ENCODE measurements at places on chromosomes 2 and 18.

- DNase-seq, result no peak
Observed at GRCh38 chr2:209147981-209148380, 275.9 kb upstream of the MAP2 start.

GRCh38 chr2:28958689-28959088 lies 22.4 kb upstream of the TOGARAM2 start:
- no peak for DNase-seq

- no peak for DNase-seq
Observed at GRCh38 chr18:60246606-60247005, 126.0 kb downstream of the MC4R start.

DNA sequence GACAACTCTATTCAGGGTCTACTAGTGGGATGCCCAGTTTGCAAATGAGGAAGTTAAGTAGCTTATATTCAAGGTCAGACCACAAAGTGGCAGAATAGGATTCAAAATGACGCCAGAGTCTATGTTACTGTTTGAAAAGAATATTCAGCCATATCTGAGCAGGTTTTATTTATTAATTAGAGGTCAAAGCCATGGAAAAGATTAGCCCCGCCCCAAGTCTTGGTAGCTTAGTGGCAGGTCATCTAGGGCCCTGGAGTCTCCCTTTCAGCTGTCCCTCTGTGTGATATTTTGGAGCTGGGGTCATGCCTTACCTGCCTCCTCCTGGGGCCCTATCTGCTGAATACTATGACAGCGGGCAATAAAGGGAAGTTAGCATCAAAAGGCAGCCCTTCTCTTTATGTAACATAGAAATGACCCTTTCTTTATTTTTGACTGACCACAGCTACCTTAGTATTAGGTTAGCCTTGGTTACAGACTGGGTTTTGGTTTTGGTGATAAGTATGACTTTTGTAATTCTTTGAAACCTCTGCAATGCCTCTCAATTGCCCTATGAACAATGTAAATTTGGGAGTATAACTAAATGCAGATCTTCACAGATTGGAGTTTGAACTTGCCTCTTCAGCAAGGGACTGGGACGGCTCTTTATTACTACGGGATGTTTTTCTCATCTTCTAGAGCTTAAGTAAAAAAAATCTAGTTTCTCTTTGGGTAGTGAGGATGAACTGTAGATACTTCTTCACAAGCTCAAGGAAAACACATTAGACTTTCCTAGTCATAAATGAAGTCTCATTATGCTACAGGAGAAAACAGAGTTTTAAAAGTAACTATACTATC lies 153.0 kb upstream of the ITGA4 start:
- DNase-seq, result no peak

GRCh38 chr2:199378948-199379650 lies 78.6 kb downstream of the SATB2 start:
- DNase-seq, result peak; percentile 56

DNA sequence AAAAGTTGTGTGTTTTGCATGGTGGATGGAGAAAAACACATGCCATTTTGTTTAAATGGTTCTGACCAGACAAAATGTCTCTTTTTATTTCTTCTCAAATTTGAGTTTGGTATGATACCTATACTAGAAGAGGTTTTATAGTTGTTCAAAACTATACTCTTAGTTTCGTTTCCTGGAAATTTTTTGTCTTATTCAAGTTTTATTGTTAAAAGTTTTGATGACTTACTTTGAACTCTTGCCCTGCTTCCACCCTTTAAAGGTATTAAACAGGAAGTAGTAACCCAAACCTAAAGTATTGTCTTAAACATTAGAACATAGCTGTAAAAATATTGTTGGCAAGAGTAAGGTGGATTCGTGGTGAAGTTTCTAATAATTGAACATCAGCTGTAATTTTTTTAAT lies 98.2 kb downstream of the BABAM2 start:
- DNase-seq, result no peak

- DNase-seq, result no peak
Observed at GRCh38 chr2:148303161-148303560, 282.3 kb downstream of the MBD5 start.

- DNase-seq, result no peak
Observed at GRCh38 chr2:953975-954686, 3.5 kb downstream of the SNTG2 start.

- no peak for DNase-seq
Observed at GRCh38 chr2:178707476-178707875, 99.7 kb downstream of the TTN start.

DNA sequence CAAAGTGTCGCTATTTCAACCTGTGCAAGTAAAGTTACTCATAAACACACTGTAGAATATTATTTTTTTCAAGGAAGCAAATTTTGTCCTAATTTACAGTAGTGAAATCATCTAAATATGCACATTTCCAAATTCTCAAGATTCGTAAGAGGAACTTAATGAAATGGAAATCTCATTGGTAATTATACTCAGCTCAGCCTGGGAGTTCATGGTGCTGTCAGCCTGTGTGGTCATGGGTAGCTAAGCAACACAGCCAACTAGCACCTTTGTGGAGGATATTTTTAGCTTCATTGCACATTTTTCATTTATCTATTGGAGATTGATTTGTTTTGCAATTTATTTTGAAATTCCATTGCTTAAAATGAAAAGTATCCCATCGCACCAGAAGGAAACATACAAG lies 975.7 kb upstream of the ZEB2 start:
- no peak for DNase-seq

DNA sequence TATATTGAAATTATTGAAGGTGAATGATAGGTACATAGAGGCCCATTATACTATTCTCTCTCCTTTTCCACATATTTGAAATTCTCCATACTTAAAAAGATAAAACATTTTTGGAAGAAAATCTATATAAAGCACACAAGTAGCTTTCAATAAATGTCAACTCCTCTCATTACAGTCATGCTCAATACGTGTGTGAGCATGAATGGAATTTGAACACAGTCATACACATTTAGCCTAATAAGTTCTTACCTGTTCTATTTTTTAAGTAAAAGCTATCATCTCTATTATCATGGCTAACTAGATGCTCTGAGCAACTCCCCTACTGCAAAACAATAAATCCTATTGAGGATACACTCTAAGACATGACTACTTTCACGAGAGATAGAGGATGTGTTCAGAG lies 41.9 kb upstream of the SPATS2L start:
- DNase-seq, result no peak

DNA sequence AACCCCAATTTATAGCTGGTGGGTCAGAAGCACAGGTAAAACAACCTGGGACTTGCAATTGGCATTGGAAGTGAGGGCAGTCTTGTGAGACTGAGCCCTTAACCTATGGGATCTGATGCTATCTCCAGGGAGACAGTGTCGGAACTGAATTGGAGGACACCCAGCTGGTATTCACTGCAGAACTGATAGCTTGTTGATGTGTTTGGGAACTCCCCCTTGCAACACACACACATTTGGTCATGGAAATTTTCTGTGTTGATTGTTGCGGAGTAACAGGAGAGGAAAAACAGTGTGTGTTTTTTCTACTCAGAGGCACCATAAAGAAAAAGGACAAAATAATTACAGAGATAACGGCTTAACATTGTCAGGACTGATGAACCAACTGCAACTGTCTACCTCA lies 16.1 kb downstream of the TPGS2 start:
- no peak for DNase-seq

DNA sequence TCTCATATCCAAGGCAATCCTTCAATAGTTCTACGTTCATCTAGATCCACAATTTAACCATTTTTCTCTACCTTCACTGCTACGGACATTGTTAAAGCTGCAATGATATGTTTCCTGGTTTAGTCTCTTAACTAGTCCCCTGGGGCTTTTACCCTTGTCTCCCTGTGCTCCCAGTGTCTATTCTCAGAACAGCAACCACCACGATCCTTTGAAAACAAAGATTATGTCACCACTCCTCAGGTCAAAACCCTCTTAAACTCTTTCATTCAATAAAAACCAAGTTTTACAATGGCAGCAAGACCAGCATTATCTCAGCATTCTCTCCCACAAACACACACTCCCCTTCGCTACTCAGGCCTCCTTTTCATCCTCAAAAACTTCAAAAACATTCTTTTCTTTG lies 298.2 kb upstream of the CHST9 start:
- no peak for DNase-seq

GRCh38 chr2:241547781-241548450 lies 10.6 kb upstream of the BOK start:
- no peak for DNase-seq

DNA sequence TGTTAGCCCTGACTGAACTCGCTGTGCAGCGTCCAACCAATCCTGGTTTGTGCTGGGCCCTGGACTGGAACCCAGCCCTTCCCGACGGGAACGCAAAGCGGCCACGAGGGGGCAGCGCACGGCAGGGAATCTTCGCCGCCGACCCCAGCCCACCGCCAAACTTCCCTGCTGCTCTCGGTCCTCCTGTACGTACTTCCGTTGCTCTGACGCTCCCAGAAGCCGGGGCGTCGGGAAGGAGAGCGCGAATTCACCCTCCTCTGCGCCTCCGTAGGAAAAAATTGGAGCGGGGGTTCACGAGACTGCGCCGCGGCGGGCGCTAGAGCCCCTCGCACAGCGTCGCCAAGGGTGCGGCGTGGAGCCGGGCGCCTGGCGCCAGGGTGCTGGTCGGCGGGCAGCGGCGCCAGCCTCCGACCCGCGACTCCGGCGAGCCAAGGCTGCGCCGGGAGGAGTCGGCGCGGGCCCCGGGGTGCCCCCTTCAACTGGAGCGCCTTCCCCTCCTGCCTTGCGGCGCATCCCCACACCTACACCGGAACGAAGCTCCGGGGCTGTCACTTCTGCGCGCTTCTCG lies 873 bp upstream of the SH3RF3 start:
- no peak for DNase-seq

GRCh38 chr2:105121434-105121833 lies 83.6 kb downstream of the MRPS9 start:
- DNase-seq, result no peak

DNA sequence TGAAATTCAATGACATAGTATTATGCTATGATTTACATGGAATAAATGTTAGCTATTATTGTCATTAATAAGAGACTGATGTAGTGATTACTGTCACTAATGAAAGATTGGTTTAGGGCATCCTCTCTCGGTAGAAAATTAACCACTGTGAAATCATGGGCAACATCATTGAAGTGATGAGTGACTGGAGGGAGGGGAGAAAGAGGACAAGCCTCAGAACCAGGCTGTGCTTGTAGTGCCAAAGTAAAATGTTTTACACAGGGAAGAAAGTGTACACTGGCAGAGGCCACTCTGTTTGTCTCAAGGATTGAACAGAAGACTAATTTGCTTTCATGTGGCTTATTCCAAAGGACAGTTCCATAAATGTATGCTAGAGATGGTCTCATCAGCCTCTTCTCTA lies 456.2 kb upstream of the TCF4 start:
- no peak for DNase-seq

GRCh38 chr2:179579800-179580199 lies 281.6 kb downstream of the ZNF385B start:
- no peak for DNase-seq

- DNase-seq, result no peak
Observed at GRCh38 chr2:30235859-30236535, 4.7 kb downstream of the LBH start.

GRCh38 chr2:134917360-134917865 lies 1.2 kb upstream of the CCNT2 start:
- DNase-seq, result no peak

DNA sequence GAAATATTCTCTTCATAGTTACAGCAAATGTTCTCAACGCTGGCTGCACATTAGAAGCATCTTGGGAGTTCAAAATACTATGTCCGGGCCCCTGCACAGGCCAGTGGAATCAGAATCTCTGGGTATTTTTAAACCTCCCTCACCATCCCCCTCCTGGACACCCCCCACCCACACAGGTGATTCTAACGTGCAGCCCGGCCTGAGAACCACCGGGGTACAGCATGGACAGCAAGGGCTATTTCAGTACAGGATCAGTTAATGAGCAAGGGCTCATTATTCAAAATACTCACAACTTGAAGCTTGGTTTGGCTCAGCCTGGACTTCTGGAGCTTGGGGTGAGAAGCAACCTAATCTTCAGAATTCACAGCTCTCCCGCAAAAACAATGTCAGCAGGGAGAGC lies 31.4 kb downstream of the INO80C start:
- DNase-seq, result no peak

- no peak for DNase-seq
Observed at GRCh38 chr18:3821524-3821923, 371.6 kb downstream of the TGIF1 start.

DNA sequence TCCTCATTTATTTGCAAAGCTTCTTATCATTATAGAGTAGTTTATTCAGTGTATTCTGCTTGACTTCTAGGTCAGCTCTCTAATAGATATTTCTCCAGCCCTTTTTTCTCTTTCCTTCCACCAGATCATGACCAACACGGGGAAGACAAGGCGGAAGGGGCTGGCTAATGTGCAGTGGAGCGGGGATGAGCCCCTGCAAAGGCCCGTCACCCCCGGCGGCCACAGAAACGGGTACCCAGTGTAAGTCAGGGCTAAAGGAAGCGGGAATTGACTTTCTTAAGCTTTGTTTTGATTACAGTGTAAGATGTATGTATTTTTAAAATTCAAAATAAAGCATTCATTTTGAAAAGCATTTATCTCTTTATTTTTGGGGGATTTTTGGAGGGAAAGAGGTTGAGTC lies 50.7 kb upstream of the B3GNT7 start:
- no peak for DNase-seq

GRCh38 chr2:46701152-46701551 lies 214.5 kb downstream of the MCFD2 start:
- no peak for DNase-seq

GRCh38 chr2:50623244-50623643 lies 408.7 kb downstream of the NRXN1 start:
- no peak for DNase-seq

- no peak for DNase-seq
Observed at GRCh38 chr18:67794521-67794920, 278.0 kb upstream of the DSEL start.

- no peak for DNase-seq
Observed at GRCh38 chr18:61731178-61731577, 161.6 kb downstream of the RNF152 start.

GRCh38 chr2:17851731-17852585 lies 26.5 kb upstream of the KCNS3 start:
- peak; percentile 10 for DNase-seq

- DNase-seq, result no peak
Observed at GRCh38 chr2:134448650-134449049, 194.8 kb downstream of the MGAT5 start.

- no peak for DNase-seq
Observed at GRCh38 chr2:213167271-213167930, 16.0 kb upstream of the IKZF2 start.

GRCh38 chr2:7154656-7155055 lies 237.4 kb downstream of the RNF144A start:
- DNase-seq, result no peak

GRCh38 chr2:77713412-77713811 lies 191.2 kb upstream of the LRRTM4 start:
- DNase-seq, result no peak

GRCh38 chr2:209788925-209789324 lies 17.3 kb downstream of the UNC80 start:
- no peak for DNase-seq

DNA sequence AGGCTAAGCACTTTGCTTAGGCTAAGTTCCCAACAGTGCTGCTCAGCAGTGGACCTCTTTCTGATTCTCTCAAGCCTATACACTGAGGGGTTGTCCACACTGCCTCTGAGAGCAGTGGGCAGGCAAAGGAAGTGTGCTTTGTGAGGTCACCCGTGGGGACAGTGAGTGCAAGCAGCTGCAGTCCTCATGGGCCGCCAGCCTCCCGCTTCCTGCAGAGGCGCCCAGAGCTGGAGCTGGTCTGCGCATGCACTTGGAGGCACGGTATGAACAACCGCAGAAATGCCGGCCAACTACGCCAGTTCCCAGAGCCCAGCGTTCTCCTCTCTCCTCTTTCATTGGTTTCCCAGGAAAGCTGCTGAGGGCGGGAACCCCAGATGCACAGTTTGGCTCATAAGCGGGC lies 149.5 kb upstream of the DLX2 start:
- no peak for DNase-seq
